ENCODE measurements at places on chromosomes 12 and 14.
A peak's percentile ranks its signal among the peaks of the same experiment; 100 is the strongest.

DNA sequence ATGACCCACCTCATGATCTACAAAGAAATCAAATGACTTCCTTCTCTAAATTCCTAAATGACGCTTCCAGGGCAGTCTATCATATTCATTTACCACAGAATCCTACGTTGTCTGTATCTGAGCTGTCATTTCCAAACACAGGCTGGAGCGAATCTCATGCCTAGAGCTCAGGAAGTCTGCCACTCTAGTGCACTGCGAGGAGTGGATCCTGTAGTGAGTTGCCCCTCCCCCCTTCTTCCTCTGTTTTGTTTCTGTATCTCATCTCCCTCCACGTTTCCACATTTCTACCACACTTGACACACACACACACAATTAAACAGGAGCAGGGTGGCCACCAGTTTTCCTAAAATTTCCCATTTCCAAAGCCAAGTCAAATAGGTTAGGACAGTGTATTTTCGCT, 415.4 kb upstream of the PRICKLE1 start:
- DNase-seq = no peak

DNA sequence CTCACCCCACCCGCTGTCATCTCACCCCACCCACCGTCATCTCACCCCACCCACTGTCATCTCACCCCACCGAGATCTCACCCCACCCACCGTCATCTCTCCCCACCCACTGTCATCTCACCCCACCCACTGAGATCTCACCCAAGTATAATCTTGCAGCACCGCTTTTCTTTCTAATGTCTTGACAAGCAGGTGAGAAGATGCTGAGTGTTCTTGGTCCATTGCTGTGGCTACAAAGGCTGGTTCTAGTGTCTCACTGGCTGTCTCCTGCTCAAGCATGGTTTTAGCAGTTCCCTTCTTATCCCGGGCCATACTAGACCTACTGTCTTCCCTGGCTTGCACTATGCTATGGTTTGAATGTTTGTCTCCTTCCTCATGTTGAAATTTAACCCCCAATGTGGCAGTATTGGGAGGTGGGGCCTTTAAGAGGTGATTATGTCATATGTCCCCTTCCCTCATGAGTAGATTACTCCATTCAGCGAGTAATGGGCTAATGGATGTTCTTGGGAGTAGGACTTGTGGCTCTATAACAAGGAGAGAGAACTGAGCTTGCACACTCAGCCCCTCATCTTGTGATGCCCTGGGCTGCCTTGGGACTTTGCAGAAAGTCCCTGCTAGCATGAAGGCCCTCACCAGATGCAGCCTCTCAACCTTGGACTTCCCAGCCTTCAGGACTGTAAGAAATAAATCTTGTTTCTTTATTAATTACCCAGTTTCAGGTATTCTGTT, 47.7 kb upstream of the PPP2R5C start:
- DNase-seq = no peak

GRCh38 chr14:53958628-53959027, 2.0 kb upstream of the BMP4 start:
- DNase-seq = no peak

DNA sequence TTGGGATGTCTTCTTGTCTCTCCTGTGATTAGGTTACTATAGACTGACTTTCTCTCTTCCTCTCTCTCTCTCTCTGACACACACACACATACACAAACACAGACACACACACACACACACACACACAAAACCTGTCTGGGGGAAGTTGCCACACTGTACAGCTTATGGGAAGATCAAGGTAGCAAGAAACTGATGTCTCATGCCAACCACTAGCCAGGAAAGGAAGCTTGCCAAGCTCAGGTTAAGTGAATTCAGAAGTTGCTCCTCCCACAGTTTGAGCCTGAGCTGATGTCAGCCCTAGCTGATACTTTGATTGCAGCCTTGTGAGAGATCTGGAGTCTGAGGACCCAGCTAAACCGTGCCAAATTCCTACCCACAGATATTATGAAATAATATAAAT, 67.1 kb downstream of the PPFIA2 start:
- DNase-seq = no peak

- no peak for DNase-seq
Measured at GRCh38 chr14:73223049-73223448, 14.3 kb upstream of the PAPLN start.

DNA sequence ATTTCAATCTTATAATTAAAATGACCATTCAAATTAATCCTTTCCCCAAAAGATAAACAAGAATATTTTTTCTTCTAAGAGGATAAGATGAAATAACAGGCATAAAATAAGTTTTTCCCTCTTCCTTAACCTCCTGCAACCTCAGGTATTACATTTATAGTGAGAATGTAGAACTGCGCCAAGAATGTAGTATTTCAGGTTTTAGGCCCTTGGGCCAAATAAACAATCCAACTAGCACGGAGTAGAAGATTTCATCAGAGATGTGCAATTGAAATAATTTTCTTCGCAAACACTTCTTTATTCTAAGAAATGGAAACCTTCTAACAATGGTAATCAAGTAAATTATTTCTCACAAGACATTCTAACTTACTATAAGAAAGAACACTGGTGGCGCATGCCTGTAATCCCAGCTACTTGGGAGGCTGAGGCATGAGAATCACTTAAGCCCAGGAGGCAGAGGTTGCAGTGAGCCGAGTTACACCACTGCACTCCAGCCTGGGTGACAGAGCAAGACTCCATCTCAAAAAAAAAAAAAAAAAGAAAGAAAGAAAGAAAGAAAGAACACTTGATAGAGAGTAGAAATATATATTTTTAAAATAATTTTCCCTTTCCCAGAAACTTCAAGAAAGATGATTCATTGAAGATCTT, 100.8 kb downstream of the TAOK3 start:
- DNase-seq = no peak

DNA sequence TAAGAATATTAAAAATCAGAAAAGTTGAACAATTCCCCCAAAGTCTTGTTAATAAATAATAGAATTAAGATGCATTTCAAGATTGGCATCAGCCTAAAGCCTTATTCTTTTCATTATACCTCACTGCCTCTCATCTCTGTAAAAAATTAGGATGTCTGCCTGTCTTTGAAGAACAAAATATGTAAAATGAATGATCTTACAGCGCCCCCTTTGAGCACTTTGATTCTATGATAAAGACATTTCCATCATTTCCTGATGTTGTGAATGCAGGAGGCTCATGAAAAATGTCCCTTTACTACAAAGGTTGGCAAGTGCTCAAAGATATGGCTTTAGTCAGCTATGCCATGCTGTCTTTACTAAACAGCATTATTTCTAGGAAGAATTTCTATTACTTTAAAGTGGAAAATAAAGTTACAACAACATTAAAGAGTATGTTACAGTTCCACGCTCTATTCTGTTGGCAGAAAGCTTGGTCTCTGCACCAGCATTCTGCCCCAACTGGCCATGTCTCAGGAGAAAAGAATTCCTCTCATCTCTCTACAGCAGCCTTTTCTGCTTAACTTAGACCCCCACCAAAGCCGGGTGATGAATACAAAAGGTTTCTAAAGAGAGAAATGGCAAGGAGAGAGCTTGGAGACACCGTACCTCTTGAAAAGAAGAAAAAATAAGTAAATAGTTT, 95.1 kb downstream of the LLPH start:
- DNase-seq = peak; percentile 68

Measured in HCT116 (cell line).